ENCODE measurements at places on chromosomes 1 and 21. TPM values are rescaled to one million over a fixed set of nuclear protein-coding genes. Genes with fewer than 3 reads are reported as not detected.

DNA sequence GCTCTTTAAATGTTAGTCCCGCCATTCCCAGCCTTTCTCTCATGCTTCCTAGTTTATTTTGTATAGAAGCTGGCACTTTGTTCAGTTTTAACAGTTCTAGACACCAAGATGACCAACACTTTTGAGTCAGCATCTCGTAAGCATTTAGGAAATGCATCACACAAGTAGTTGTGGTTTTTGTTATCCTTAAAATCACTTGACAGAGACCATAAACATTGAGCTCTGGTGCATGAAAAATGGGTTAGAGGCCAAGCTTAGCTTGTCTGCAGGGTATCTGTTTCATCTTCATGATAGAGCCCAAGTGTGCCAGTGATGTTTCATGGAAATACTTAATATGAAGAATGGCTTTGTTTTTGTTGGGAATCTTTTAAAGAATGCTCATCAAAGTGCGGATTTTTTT lies 159.7 kb downstream of the DISP1 start:
- no peak for DNase-seq

DNA sequence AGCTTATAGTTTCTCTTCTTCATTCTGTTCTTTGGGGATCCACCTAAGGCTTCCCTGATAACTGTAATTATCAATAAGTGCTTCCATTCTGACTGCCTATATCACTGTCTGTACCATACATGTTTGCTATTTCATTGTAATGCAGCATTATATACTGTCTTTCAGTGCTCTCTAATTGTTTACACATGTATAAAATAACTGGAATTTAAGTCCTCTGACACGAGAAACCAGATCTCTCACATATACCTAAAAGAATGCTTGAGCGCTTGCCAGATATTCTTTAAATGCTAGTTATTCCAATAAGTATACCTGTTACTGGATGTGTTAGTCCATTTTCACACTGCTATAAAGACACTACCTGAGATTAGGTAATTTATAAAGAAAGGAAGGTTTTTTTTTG lies 34.7 kb downstream of the CELF3 start:
- DNase-seq, result no peak

The BMP8B gene
- total RNA-seq, result 3.7 TPM

- peak; percentile 92 for DNase-seq
Observed at GRCh38 chr21:38903690-38904139, 98.0 kb downstream of the ETS2 start.

The OLFML2B gene
- 3.4 TPM for total RNA-seq

- DNase-seq, result no peak
Observed at GRCh38 chr1:95086949-95087533, 14.3 kb upstream of the ALG14 start.

Data from ureter (tissue), 1 donor.